SJSA1 (cell line): ENCODE measurements at places on chromosomes 2 and 18. TPM values are rescaled to one million over a fixed set of nuclear protein-coding genes. Genes with fewer than 3 reads are reported as not detected.

- H3K36me3 ChIP-seq: no peaks in the 10 kb centered on the region
- DNase-seq: no peak
- H3K4me1 ChIP-seq: no peaks in the 10 kb centered on the region
- H3K27me3 ChIP-seq: peaks cover 15% of the 10 kb centered on the region
These were observed 83.8 kb downstream of the EDAR start for GRCh38 chr2:108905176-108905575.

- DNase-seq: no peak
- peaks cover 20% of the 10 kb centered on the region for H3K36me3 ChIP-seq
- no peaks in the 10 kb centered on the region for H3K4me1 ChIP-seq
- no peaks in the 10 kb centered on the region for H3K27me3 ChIP-seq
- H3K27ac ChIP-seq: no peak overlapping the region
- no peak overlapping the region for H3K4me3 ChIP-seq
These were observed 10.1 kb upstream of the ADI1 start for GRCh38 chr2:3529316-3530025.

GRCh38 chr2:175792881-175793280 lies 209.2 kb downstream of the LNPK start:
- no peak overlapping the region for H3K4me3 ChIP-seq
- no peak overlapping the region for H3K27ac ChIP-seq
- H3K4me1 ChIP-seq: no peaks in the 10 kb centered on the region
- no peaks in the 10 kb centered on the region for H3K36me3 ChIP-seq
- no peak for DNase-seq

GRCh38 chr2:216732334-216732733 lies 37.0 kb upstream of the IGFBP5 start:
- H3K27ac ChIP-seq: no peak overlapping the region
- H3K36me3 ChIP-seq: no peaks in the 10 kb centered on the region
- no peaks in the 10 kb centered on the region for H3K27me3 ChIP-seq
- H3K4me3 ChIP-seq: no peak overlapping the region
- no peaks in the 10 kb centered on the region for H3K4me1 ChIP-seq
- no peak for DNase-seq

- H3K27me3 ChIP-seq: no peaks in the 10 kb centered on the region
- DNase-seq: peak; percentile 61
- no peak overlapping the region for H3K4me3 ChIP-seq
- peak overlapping the region; percentile 62 for H3K27ac ChIP-seq
These were observed 136.7 kb downstream of the EML6 start for GRCh38 chr2:54859997-54860701.

- H3K4me3 ChIP-seq: no peak overlapping the region
- no peaks in the 10 kb centered on the region for H3K27me3 ChIP-seq
- H3K36me3 ChIP-seq: no peaks in the 10 kb centered on the region
- H3K27ac ChIP-seq: no peak overlapping the region
- no peak for DNase-seq
- peaks cover 21% of the 10 kb centered on the region for H3K4me1 ChIP-seq
These were observed 47.6 kb downstream of the KCNE4 start for GRCh38 chr2:223099561-223099960.

GRCh38 chr2:225031599-225031998 lies 10.7 kb downstream of the DOCK10 start:
- no peaks in the 10 kb centered on the region for H3K4me1 ChIP-seq
- no peak for DNase-seq
- H3K36me3 ChIP-seq: no peaks in the 10 kb centered on the region; the same call in 1 of the 2 replicates
- no peak overlapping the region for H3K27ac ChIP-seq

- DNase-seq: peak; percentile 65
- peaks cover 53% of the 10 kb centered on the region for H3K4me1 ChIP-seq
- H3K36me3 ChIP-seq: no peaks in the 10 kb centered on the region
- peak overlapping the region; percentile 96 for H3K27ac ChIP-seq
- H3K4me3 ChIP-seq: peak overlapping the region; percentile 12; the same call in 1 of the 2 replicates
- H3K27me3 ChIP-seq: no peaks in the 10 kb centered on the region
These were observed 37.4 kb downstream of the EPAS1 start for GRCh38 chr2:46334389-46335271.

DNA sequence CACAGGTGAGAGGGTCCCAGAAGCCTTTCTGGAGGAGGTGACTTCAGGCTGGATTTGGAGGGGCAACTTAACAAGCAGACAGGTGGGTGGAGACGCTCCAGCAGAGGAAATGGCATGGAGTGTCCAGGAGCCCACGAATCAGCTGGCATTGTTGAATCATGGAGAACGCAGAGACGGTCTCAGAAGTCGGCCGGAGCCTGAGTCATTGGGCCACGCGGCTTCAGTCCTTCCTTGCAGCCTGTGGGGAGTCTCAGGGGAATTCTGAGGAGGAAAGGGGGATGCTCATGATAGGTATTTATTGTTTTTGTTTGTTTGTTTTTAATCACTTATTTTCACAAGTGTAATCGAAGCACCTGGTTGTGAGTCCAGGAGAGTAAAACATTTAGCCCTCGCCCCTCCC lies 184.6 kb upstream of the HDAC4 start:
- H3K4me3 ChIP-seq: no peak overlapping the region
- no peaks in the 10 kb centered on the region for H3K4me1 ChIP-seq
- H3K36me3 ChIP-seq: no peaks in the 10 kb centered on the region
- H3K27me3 ChIP-seq: peaks cover 19% of the 10 kb centered on the region

DNA sequence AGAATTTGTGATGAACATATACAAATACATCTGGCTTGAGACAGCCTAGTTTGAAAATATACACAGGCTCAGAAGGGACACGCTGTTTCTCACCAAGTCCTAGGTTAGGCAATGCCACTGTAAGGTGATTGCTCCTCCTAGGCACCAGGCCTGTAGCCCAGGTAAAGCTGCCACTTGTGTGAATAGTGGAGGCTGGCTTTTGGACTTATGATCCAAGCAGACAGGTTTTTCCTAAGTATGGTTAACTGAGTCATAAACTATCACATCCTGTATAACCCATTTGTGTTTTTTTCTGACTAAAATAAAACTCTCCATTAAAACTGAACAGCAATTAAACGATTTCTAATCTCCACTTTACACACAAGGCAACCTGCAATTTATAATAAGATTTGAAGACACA lies 81.0 kb downstream of the SEMA4F start:
- H3K27ac ChIP-seq: no peak overlapping the region
- no peaks in the 10 kb centered on the region for H3K27me3 ChIP-seq
- no peaks in the 10 kb centered on the region for H3K36me3 ChIP-seq
- no peak overlapping the region for H3K4me3 ChIP-seq

- H3K36me3 ChIP-seq: no peaks in the 10 kb centered on the region
- H3K4me3 ChIP-seq: no peak overlapping the region
These were observed 145.0 kb downstream of the NEDD4L start for GRCh38 chr18:58188996-58189395.

DNA sequence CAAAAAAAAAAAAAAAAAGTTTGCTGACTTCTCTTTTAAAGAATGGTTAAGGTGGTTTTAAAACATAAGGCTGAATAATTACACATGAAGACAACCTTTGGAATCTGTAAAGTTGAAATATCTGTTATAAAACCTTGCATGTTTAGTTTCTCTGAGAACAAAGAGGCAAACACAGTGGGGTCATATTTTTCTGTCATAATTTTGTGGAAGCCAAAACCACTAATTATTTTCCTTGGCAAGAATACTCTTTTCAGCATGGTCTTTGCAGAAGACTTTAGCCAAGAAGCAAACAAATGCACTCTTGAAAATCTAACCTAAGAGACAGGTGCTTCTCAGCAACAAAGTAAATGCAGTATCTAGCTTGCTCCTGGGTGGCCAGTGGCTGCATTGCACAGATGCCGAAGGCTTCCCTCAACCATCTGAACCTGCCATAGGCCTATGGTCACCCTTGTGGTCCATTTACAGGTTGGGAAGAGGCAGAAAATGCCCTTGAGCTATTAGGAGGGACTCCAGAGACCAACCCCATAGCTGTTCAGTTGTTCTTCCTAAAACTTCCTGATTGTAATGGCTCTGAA lies 44.8 kb downstream of the ZAP70 start:
- no peaks in the 10 kb centered on the region for H3K27me3 ChIP-seq
- peaks cover 55% of the 10 kb centered on the region for H3K36me3 ChIP-seq
- H3K27ac ChIP-seq: no peak overlapping the region
- H3K4me3 ChIP-seq: no peak overlapping the region
- H3K4me1 ChIP-seq: no peaks in the 10 kb centered on the region

- no peaks in the 10 kb centered on the region for H3K36me3 ChIP-seq
These were observed 45.5 kb upstream of the CAVIN2 start for GRCh38 chr2:191892391-191892790.

DNA sequence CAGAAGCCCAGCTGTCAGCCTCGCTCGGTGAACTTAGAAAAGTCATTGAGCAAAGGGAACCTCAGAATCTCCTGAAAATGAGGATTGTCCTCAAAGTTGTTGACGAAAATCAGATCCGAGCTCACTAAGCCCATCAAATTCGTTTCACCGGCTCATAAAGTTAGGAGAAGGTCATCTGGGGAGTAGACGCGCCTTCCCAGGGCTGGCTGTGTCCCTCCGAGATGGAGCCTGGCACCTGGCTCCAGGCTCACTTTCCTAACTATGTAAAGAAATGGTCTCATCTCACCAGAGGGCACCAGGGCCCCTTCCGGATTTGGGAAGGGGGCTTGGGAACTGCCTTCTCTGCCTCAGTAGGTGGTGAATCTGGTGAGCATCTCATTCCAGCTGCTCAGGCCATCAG lies 145.5 kb downstream of the PXDN start:
- no peak overlapping the region for H3K4me3 ChIP-seq
- peak; percentile 19 for DNase-seq
- peaks cover 36% of the 10 kb centered on the region for H3K4me1 ChIP-seq
- H3K27ac ChIP-seq: no peak overlapping the region

GRCh38 chr18:35470435-35470834 lies 27.3 kb downstream of the INO80C start:
- no peaks in the 10 kb centered on the region for H3K27me3 ChIP-seq
- no peak overlapping the region for H3K27ac ChIP-seq
- no peaks in the 10 kb centered on the region for H3K36me3 ChIP-seq
- no peak for DNase-seq
- peaks cover 18% of the 10 kb centered on the region for H3K4me1 ChIP-seq

GRCh38 chr2:225494100-225494459 lies 94.6 kb downstream of the NYAP2 start:
- no peaks in the 10 kb centered on the region for H3K36me3 ChIP-seq
- no peak overlapping the region for H3K4me3 ChIP-seq
- no peak overlapping the region for H3K27ac ChIP-seq
- H3K4me1 ChIP-seq: no peaks in the 10 kb centered on the region
- DNase-seq: no peak

- no peak for DNase-seq
- H3K4me1 ChIP-seq: peaks cover 26% of the 10 kb centered on the region
- H3K27ac ChIP-seq: peak overlapping the region; percentile 95
- no peaks in the 10 kb centered on the region for H3K27me3 ChIP-seq
These were observed 427 bp downstream of the RBKS start for GRCh38 chr2:27889774-27890145.

GRCh38 chr18:49812286-49813068 lies 856 bp downstream of the ACAA2 start:
- peaks cover 17% of the 10 kb centered on the region for H3K36me3 ChIP-seq
- H3K27ac ChIP-seq: peak overlapping the region; percentile 94
- no peaks in the 10 kb centered on the region for H3K27me3 ChIP-seq
- DNase-seq: no peak

DNA sequence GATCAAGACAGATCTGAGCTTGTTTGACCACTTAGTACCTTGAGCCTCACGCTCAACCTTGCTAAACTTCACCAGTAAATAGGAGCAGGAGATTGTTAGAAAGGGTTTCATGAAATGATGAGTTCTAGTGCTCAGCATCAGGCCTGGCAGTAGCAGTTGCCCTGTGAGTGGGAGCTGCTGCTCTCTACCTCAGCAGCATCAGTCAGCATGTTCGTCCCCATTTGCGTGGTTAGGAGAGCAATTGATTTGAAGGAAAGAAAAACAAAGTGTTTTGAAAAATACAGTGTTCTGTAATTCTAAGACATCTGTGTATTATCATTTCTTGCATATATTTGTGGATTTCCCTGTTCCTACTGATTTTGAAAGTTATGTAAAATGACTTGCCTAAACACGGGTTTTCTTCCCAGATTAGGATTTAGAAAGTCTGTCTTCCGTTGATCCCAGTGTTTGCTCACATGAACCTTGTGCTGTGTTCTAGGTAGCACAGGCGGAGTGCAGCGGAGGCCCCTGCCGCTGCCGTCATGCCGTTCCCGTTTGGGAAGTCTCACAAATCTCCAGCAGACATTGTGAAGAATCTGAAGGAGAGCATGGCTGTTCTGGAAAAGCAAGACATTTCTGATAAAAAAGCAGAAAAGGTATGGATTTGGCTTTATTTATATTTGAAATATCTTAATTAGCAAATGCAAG lies 47.0 kb downstream of the CAB39 start:
- peaks cover 34% of the 10 kb centered on the region for H3K36me3 ChIP-seq
- H3K27me3 ChIP-seq: no peaks in the 10 kb centered on the region
- H3K4me1 ChIP-seq: peaks cover 33% of the 10 kb centered on the region
- no peak for DNase-seq
- no peak overlapping the region for H3K4me3 ChIP-seq

DNA sequence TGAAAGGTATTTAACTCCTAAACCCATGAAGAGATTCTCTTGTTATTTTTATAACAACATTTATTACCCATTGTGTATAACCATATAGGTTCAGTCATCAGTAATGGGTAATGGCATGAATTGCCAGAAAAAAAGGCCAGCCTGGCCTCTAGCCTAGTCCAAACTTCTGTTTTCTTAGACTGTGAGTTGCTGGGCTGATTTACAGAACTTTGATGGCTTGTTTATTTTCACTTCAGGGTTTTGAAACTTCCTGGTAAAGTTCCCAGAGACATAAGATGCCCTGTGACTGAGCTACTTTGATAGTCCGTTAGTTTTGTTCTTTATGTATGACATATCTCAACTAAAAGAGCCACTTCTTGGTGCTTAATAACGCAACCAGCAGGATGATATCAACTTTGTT lies 164.8 kb downstream of the METTL4 start:
- H3K27ac ChIP-seq: peak overlapping the region; percentile 2; the same call in 1 of the 2 replicates
- peaks cover 40% of the 10 kb centered on the region for H3K4me1 ChIP-seq
- H3K4me3 ChIP-seq: no peak overlapping the region
- H3K36me3 ChIP-seq: no peaks in the 10 kb centered on the region

GRCh38 chr2:207107131-207107530 lies 58.6 kb downstream of the KLF7 start:
- H3K36me3 ChIP-seq: peaks cover 47% of the 10 kb centered on the region
- H3K27me3 ChIP-seq: no peaks in the 10 kb centered on the region
- H3K4me1 ChIP-seq: no peaks in the 10 kb centered on the region
- DNase-seq: no peak

DNA sequence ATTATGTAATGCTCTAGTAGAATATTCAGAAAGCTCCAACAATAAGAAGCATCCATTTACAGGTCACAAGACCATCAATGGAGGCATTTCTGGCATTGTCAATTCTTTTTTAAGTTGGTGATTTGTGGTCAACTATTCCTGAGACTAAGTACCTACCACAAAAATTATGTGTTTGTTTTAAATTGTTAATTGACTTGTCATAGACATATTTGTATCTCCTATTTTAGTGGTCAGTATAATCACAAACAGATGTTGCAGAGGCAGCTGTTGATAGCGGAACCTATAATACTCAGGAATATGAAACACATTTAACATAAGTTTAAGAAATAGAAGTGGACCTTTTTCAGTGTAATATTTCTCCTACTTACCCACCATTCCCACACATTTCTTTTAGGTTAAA lies 430.1 kb downstream of the CCDC85A start:
- H3K4me3 ChIP-seq: no peak overlapping the region
- no peak overlapping the region for H3K27ac ChIP-seq
- H3K36me3 ChIP-seq: no peaks in the 10 kb centered on the region
- no peaks in the 10 kb centered on the region for H3K4me1 ChIP-seq
- H3K27me3 ChIP-seq: no peaks in the 10 kb centered on the region

The ATP6V1C2 gene
- total RNA-seq: 0.13 TPM in 1 of 2 replicates, not detected in the other

The SNED1 gene
- 18.3 and 24.9 TPM in 2 replicates for total RNA-seq

The OTOS gene
- not detected in 2 replicates for total RNA-seq

The SMAD7 gene
- total RNA-seq: 52.2 and 64.5 TPM in 2 replicates

The RNF181 gene
- total RNA-seq: 212 and 219 TPM in 2 replicates

The ANKRD30BL gene
- total RNA-seq: not detected in 2 replicates

The TMEM131 gene
- 9.8 and 18.7 TPM in 2 replicates for total RNA-seq

The EVA1A gene
- total RNA-seq: 152 and 214 TPM in 2 replicates

The MRPL53 gene
- total RNA-seq: 30.4 and 55.7 TPM in 2 replicates

The IL36G gene
- total RNA-seq: not detected in 2 replicates

The SLC9A2 gene
- total RNA-seq: 0.03 TPM in 1 of 2 replicates, not detected in the other
